ENCODE measurements at places on chromosomes 4 and X.

DNA sequence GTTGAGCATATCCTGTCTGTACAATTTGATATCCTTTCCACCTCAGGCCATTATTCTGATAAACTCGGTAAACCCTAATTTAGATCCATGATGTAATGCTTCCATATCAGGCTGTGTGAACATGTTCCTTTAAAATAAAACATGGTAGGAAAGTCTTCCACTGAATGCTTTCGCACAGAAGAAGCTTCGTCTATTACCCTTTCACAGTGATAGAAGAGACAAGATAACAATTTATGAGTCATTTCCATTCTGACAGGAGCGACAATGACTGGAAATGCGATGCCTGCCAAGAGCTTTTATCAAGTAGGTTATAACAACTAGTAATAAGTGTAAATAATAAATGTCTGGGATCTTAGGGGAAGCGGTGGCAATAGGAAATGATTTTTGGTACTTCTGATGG is 98.8 kb downstream of the TTC29 start:
- no peak for DNase-seq

- no peak for DNase-seq
Observed at GRCh38 chr4:174209341-174209740, 74.1 kb downstream of the FBXO8 start.

DNA sequence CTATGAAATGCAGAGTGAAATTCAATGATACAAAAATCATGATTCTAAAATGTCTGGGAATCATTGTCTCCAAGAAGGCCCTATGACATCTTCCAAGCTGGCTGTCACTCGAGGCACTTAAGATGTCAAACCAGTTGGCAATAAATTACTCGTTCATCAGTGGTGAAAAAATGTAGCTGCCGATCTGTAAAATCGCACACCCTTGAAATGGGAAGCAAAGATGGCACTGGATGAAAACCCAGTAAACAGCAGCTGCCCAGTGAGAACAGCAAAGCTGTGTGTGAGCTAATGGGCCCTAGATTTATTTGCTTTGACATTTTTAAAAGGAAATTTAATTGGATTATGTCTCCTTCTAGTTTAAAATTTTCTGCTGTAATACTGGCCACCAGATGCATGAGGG is 181.9 kb upstream of the NDP start:
- DNase-seq = no peak

GRCh38 chr4:189809241-189809735 is 131.4 kb upstream of the FRG1 start:
- no peak for DNase-seq

GRCh38 chrX:71439896-71440295 is 73.7 kb downstream of the TAF1 start:
- no peak for DNase-seq

DNA sequence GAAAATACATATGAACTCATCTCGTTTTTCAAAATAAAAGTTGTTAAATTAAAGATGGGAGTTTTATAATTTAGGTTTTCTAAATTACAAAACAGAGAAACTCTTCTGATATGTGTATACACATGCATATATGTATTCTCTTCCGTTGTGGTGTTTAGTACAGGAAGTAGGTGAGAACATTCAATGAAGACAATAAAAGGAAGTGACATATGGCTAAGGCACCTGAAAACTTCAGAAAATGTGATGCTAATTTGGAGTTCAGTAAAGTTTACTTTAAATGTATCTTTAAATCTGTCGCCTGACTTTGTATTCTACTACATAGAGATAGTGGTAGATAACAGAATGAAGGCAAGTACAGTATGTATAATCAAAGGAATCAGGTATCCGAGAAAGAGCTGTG is 33.5 kb upstream of the ITM2A start:
- no peak for DNase-seq

DNA sequence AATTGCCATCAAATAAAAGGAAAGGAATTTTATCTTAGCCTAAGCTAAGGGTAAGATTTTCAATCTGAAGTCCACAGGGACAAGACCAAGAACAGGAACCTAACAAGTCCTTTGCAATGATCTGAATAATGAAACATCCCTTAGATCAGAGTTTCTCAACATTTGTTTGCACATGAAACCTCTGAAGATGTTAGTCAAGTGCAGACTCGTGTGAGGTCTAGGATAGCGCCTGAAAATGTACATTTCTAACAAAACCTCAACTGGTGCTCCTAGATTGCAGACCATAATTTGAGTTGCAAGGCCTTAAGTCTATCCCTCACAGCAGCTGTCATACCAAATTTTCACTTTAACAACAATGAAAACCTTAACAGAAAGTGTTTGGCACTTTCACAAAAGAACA is 337.6 kb downstream of the DMD start:
- DNase-seq = no peak
